RWPE2 (cell line): ENCODE measurements at places on chromosomes 2 and 18.
A peak's percentile ranks its signal among the peaks of the same experiment; 100 is the strongest.

- DNase-seq = peak; percentile 15
Measured at GRCh38 chr2:109454765-109455394, 158.9 kb downstream of the SEPTIN10 start.

GRCh38 chr18:47262301-47263149, 11.1 kb upstream of the SKOR2 start:
- no peak for DNase-seq

GRCh38 chr2:146850746-146851145, 994.1 kb upstream of the ACVR2A start:
- DNase-seq = no peak

GRCh38 chr2:177556153-177556552, 163.6 kb downstream of the AGPS start:
- DNase-seq = no peak

- no peak for DNase-seq
Measured at GRCh38 chr2:189772212-189772611, 9.6 kb upstream of the OSGEPL1 start.

GRCh38 chr2:11669454-11670291, at the start of gene NTSR2:
Gene NTSR2, minus strand, starts transcription at chr2:11670195. Its CDS starts 66 bp downstream, at chr2:11670129.
- no peak for DNase-seq

DNA sequence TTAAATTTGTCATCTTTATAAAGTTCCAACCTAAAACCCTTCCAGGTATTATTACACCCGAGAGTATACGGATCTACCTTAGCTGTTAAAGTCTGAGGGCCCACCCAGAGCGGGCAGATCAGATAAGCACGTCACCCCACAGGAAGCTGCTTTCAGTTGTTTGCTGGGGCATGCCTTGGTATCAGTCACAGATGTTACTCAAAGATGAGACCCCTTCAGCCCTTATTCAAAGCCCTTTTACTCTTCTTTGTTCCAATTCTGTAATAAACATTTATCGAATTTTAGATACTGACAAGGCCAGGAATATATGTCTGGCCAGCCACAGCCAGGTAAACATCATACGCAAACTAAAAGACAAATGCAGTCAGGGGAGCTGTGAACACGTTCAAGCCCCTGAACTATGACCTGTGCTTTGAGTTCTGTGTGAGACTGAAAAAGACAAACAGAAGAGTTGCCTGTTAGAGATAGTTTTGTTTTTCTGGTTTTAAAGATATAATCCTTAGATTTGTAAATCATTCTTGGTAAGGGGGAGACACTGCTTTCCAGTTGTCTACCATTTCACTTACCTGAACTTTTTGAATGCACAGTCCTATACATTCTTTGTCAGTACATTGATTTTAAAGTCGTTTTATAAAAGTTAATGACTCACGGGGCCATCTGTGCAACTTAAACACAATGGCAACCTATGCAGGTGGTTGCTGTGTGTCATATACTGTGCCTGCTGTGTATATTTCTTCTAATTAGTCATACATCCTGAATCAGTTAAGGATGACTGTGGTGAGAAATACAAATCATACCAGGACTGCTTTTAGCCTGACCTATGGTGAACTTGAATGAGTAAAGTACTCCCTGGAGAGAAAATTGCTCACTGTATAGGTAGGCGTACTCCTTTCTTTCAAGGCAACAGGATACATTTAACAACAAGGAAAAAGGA, 100.5 kb upstream of the ITPRID2 start:
- peak; percentile 72 for DNase-seq

DNA sequence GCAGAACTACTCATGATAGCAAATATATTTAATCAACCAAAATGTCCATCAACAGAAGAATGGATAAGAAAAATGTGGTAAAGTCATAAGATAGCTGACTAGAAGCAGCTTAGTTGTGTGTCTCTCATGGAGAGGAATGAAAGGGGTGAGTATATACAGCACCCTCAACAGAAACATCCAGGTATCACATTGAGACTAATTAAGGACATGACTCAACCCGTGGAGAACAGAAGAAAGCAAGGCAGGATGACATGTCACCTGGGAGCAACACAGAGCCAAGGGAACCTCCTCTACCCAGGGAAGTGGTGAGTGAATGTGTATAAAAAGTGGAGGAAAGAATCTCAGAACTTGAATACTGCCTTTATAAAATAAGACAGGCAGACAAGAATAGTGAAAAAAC, 1695.0 kb upstream of the CELF4 start:
- no peak for DNase-seq

DNA sequence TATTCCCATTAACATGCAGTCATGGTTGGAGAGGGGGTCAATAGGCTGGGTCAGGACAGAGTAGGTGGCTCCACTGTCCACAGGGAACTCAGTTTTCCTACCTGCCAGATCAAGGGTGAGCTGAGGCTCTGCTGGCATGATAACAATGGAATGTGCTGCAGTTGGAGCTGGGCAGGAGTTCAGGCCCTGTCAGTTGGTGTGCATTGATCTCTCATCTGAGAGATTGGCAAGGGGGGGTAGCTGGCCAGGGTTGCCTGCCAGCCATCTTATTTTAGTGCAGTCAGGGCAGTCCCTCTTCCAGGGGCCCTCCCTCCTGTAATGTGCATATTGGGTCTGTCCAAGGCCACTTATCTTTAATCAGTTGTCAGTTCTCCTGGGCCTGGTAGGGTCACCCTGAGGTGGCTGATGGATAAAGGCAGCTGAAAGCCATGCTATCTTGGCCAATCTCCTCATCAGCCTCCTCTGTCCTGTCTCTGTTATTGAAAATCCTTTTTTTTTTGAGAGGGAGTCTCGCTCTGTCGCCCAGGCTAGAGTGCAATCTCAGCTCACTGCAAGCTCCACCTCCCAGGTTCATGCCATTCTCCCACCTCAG, 38.1 kb upstream of the CCBE1 start:
- no peak for DNase-seq

- no peak for DNase-seq
Measured at GRCh38 chr2:7165736-7166135, 248.5 kb downstream of the RNF144A start.

GRCh38 chr2:172609488-172609887, 53.6 kb downstream of the PDK1 start:
- no peak for DNase-seq

- DNase-seq = peak; percentile 53
Measured at GRCh38 chr18:34767601-34768027, 57.5 kb downstream of the DTNA start.

DNA sequence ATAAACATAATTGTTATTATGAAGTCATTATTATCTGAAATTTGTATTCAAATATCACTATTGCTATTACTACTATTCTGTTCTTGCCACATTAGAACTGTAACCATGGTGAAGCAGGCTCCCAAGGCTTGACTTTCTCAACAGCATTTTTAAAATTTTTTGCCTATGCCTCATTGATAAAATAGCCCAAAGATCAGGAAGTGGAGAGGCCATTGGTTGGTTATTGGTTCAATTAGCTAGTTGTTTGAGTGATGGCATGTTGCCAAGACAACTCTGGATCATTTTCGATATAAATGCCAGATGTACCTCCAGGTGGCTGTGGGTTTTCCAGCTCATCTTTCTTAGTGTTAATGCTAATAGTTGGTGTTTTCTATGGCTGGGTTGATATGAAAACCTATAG, 513.5 kb downstream of the TRIB2 start:
- no peak for DNase-seq

DNA sequence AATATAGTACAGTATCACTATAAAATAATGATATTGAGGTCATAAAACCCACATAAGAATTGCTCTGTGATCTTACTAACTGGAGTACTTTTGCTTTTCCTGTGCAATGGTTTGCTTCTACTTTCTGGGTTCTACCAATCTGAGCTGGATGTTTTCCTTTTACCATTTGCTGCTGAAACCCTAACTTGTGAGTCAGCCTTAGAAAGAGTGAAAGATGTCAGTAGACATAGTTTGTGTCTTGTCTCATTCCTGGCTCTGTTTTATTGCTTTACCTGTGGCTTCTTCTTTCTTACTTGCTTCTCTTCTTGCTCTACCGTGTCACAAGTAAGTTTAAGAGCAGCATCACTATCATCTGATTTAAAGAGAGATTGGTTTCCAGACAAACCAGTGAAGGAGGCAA, 61.0 kb downstream of the MBD2 start:
- no peak for DNase-seq

DNA sequence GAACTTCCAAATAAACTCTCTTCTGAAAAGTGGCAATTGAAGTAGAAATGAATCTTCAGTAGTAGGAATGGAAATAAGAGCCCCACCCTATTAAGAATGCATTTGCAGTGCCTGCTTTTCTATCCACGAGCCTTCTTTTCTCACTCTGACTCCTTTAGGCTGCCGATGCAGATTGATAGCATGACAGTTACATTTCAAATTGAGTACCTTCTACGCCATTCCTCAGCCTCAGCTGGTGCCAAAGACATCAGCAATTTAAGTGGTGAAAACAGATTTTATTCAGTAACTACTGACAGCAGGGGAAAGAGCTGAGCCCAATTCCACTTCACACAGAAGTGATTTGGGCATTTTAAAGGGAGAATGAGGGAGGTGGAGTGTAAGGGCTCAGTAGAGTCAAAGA, 85.5 kb downstream of the PTH2R start:
- DNase-seq = no peak

DNA sequence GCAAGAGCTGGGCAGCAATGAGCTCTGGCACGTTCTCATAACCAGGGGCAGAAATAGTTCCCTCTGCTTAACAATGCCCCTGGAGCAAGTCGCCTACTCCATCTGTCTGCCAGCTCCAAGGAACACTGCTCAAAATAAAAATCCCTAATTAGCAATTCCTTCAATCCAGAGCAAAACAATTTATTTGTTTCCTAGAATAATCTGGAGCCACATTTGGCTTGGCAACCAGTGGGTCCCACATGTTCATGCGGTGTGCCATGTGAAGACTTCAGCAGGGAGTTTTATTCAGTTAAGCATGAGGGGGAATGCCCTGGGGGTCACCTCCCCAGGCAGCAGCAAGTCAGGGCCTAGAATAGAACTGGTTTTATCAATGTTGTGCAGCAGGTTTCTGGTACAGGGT, 7.6 kb upstream of the EGR4 start:
- DNase-seq = no peak

DNA sequence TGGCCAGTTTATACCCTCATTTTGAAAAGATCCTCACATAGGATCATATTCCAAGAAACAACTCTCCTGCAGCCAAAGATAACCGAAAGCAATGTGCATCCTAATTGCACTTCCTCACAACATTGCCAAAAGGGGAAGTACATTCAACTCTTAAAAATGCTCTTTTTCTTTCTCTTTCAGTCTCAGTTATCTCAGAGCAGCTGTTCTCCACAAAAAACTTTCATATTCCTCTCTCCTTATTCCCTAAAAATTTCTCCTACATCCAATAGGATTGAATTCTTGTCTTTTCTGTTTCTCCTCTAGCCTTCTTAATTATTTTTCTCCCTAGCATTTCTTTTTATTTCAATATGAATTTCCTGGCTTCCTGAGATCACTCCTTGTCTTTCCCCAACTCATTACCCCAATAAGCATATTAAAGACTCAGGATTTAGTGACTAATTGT, 7.4 kb upstream of the VRK2 start:
- DNase-seq = no peak

- no peak for DNase-seq
Measured at GRCh38 chr2:218622606-218623365, 15.1 kb downstream of the PLCD4 start.

DNA sequence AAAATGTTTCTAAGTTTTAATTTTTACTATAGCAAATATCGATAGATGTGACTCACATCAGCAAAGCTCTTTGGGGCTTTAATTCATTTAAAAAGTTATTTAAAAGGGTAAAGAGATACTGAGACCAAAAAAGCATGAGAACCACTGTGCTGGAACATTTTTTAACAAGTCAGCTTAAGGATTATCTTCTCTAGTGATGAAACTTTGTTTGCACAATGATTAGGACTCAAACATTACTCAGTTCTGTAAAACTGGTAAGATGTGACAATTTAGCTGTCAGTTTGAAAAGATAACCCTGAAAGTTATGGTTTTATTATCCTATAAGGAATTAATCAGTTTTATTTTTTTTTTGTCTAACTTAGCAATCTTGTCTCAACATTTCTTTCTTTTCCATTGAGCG, 301.4 kb downstream of the TSN start:
- no peak for DNase-seq

GRCh38 chr2:202299712-202300111, 34.1 kb downstream of the NOP58 start:
- no peak for DNase-seq
